Stimulated activated CD4-positive, alpha-beta T cell treated with anti-CD3 and anti-CD28 coated beads, Interleukin-1b, Interleukin-23, amount 100 ng/mL, for 1 hour (primary cell): ENCODE measurements at places on chromosomes 2 and 18.

DNA sequence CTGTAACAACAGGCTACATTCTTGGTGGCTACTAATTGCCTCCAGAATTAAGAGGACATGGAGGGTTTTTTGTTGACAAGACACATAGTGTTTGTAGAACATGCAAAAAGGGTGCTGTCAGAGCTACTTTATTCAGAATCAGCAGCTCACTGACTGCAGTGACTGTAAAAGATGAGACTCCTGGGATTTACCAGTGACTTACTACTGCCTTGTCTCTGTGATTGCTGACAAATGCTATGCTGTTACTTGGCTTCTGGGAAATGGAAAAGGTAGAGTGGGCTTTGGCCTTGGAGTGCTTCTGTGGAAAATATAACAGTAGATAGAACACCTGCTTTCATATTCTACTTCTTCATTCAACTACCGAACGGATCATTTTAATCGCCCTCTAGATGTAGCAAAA lies 47.8 kb downstream of the GREB1L start:
- no peak for DNase-seq

- no peak for DNase-seq
These were observed 582.8 kb upstream of the ZEB2 start for GRCh38 chr2:145102706-145103105.

DNA sequence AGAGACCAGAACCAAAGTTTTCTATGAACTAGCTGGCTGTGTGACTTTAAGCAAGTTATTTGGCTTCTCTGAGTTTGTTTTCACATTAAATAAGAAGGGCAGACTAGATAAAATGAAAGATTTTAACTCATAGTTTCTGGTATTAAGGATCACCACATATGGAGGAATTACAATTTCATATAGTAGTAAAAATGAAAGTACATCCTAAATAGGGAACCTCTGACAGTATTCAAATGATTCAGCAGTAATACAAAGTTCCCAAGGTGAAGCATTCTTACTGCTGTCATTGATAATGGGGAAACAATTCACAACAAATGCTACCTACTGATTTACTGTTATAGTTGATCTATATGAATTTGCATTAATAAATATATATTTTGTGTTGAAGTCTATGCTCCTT lies 170.3 kb upstream of the VRK2 start:
- DNase-seq, result no peak

DNA sequence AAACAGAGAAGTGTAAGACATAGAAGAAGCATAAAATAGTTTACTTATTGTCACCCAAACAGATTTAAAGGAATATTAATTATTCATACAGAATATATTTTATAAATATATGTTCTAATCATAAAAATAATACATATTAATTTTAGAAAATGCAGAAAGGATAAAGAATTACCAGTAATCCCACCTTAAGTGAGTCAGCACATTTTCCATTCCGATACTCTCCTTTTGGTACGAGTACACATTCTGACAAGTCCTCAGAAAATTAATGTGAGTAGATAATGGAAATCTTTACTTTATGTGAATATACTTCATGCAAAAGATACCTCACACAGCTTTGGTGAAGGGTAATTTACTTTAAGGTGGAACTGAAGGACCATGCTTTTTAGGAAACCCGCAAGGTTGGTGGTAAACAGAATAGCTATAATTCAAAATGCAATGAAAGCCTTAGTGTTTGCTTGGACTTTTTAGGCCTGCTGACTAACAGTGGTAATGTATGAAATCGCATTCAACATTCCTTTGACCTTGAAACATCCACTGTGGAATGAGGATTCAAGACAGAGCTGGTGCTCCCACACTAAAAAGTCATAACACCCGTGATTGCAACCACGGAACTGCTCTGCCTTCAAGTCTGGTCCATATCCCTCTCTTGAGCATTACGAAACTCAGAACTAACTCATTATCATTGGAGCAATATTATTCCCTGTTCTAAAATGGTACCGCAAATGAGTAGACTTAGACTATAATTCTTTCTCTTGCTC lies 28.1 kb upstream of the HTR2B start:
- no peak for DNase-seq

GRCh38 chr18:46174342-46175041 lies 70.3 kb downstream of the HAUS1 start:
- DNase-seq, result peak; percentile 7

- DNase-seq, result no peak
These were observed 249.4 kb upstream of the UBE2E3 start for GRCh38 chr2:180730976-180731375.

DNA sequence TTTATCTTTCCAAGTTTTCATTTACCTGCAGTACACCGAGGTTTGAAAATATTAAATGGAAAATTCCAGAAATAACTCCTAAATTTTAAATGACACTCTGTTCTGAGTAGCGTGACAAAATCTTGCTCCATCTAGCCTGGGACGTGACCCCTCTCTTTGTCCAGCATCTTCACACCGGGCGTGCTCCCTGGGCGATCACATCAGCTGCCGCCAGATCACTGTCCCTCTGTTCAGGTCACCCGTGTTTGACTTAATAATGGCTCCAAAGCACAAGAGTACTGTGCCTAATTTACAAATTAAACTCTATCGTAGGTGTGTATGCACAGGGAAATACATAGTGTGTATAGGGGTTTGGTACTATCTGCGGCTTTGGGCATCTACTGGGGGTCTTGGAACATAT lies 6.1 kb upstream of the TMEM185B start:
- DNase-seq, result no peak
